ENCODE measurements at places on chromosomes 1 and 21.
A peak's percentile ranks its signal among the peaks of the same experiment; 100 is the strongest.

DNA sequence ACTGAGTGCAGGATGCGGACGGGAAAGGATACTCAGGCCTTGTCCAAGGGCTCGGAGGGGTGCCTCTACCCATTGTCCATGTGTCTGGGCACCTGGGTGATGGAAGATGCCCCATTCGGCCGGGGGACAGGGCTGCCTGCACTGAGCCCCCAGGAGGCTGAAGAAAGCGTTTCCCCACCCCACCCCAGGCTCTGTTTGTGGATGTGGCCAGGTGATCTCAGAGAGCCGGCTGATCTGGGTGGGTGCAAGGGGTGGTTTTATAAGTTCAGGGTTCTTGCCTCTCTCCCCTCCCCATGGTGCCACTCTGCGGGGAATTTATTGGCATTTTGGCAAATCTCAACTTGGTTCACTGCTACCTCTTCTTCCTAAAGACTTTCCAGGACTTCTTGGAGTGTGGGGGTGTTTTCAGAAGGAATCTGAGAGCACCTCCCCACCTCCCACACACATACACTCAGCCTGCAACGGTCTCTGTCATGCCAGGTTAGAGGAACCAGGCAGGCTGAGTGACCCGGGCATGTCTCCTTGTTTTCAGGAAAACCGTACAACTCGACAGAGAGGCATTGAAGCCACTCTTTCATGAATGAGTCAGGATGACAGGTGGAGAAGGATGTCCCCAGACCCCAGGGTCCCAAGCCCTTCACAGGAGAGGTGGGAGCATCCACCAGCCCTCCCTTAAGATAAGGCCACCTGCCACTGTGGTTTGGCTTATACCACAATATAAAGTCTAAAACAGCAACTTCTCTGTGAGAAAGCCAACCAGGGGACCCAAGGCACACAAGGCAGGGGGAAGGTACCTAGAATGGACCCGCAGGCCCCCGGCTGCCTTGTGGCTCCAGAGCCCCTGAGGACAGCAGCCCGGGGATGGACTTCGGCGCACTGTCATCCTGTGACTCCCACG, 174.9 kb downstream of the ETS2 start:
- no peak for DNase-seq

GRCh38 chr1:4129693-4130092, 229.6 kb upstream of the C1orf174 start:
- no peak for DNase-seq

DNA sequence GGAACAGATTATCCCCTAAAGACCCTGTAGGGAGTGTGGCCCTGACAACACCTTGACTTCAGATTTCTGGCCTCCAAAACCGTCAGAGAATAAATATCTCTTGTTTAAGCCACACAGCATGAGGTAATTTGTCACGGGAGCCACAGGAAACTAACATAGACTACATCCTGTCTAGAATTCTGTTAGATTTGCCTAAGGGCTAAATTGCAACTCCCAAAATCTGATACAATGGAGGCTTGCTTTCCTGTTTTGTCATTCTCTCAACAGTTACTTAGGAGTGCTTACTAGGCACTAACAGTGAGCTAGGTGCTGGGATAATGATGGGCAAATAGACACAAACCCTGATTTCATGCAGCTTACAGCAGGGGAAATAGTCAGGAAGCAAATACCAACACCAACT, 141.6 kb downstream of the MIS18A start:
- no peak for DNase-seq

- no peak for DNase-seq
Measured at GRCh38 chr1:91872559-91873081, 13.3 kb downstream of the TGFBR3 start.

DNA sequence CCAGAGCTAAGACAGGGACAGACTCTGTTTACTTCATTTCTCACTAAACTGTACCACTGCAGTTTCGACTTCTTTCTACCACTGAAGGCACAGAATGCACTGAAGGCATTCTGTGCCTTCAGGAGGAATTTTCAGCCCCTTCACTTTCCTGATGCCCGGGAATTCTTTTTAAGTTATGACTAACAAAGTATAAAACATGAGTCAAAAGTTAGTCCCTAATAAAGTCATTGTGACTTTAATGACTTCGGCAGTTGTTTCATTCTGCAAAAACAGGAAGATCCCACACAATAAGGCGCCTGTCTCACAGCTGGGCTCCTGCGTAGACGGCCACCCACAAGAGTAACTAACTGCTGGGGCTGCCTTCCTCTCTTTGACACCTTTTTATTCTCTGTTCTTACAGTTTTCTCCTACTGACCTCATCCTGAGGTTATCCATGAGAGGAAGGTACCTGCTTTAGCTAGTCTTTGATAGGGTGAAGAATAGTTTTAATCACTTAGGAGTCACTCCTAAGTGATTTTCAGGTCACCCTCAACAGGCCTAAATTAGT, 183.9 kb upstream of the SGIP1 start:
- no peak for DNase-seq

DNA sequence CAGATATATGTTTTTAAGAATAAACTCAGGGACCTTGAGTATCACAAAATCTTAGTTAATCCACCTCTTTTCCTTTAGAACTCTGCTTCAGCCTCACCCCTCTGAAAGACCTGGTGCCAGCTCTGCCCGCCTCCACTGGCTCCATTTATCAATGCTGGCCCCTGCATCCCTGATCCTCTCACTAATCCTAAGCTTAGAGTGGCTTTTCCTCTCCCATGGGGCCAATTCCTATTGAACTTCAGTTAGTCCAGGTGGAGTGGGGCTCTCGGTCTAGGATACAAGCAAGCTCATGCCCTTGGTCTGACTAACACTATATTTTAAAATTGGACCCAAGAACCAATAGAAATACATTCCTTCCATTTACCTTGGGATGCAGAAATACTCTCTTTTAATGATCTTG, 87.0 kb downstream of the RGS7 start:
- no peak for DNase-seq

GRCh38 chr1:68528243-68528642, 31.4 kb upstream of the DEPDC1 start:
- DNase-seq, result no peak

GRCh38 chr21:33283203-33283602, 17.0 kb downstream of the IL10RB start:
- DNase-seq, result no peak

- DNase-seq, result peak; percentile 16
Measured at GRCh38 chr1:47617381-47618221, 179.8 kb downstream of the FOXD2 start.

GRCh38 chr1:160394673-160395072, 5.7 kb upstream of the VANGL2 start:
- DNase-seq, result no peak

DNA sequence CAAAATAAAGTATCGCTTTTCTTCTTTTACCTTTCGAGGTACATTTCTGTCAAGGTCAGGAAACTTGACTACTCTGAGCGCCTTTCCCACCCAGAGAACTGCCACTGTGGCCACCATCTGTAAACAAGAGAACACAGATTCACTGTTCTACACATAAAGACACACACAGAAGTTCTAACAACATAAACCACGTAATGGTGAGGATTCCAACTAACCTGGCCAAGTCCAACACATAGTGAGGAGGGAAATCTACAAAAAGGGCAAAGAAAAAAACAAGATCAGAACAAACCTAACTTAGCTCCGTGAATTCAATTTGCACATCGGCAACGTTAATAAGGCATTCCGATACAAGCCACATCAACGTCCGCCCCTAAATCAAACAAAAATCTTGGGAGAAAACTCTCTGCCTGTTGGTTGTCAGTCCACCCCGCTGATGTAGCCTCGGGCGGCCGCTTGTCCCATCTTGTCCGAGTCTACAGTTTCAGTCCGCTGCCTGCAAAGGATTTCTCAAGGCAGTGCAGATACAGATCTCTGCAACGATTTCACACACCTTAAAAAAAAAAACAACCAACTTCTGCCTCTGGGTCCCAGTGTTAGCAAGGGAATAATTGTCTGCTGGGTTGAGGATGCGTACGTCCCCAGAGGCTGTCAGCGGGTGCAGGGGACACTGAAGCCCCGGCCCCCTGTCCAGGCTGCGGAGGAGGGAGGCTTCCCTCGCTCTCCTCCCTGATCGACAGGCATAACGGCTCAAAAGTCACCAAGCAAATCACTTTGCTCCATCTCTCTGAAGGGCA, 1.0 kb downstream of the SLC35D1 start:
- no peak for DNase-seq

DNA sequence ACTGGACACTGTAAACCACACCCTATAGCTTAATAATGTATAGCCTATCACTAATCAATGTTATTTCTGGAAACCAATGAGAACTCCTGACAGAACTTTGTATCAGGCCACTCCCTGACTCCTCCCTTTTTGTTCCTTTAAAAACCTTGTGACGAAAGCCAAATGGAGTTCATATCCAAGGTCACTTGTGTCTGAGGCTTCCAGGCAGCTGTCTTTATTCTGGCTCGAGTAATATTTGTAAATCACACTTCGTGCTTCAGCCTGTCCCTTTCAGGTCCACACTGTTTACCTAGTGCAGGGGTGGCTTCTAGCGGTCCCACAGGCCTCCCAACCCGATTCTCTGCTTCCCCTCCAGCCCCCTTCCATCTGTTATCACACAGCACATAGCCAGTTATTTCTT, 16.2 kb upstream of the CAPN9 start:
- no peak for DNase-seq

- no peak for DNase-seq
Measured at GRCh38 chr1:160657250-160657781, 10.5 kb upstream of the SLAMF1 start.

- no peak for DNase-seq
Measured at GRCh38 chr1:180231506-180231921, 1.4 kb downstream of the LHX4 start.

DNA sequence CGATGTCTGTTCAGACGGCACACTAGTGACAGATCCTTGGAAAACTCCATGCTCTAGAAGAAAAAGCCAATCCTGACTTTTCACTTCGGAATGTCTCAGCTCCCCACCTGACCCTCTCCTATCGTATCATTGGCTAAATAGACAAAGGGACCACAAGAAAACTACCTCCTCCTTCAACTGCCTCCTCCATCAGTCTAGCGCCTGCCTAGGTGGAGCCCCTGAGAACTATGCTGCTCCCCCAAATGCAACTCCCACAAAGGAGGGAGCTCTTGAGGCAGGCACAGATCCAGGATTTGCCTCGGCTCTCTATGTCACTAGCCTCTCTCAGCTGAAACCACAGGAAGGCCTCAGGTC, 148.4 kb downstream of the TOMM20 start:
- no peak for DNase-seq

GRCh38 chr1:1041092-1041523, 21.2 kb downstream of the AGRN start:
- no peak for DNase-seq

- no peak for DNase-seq
Measured at GRCh38 chr1:61135291-61135690, 52.9 kb downstream of the NFIA start.

DNA sequence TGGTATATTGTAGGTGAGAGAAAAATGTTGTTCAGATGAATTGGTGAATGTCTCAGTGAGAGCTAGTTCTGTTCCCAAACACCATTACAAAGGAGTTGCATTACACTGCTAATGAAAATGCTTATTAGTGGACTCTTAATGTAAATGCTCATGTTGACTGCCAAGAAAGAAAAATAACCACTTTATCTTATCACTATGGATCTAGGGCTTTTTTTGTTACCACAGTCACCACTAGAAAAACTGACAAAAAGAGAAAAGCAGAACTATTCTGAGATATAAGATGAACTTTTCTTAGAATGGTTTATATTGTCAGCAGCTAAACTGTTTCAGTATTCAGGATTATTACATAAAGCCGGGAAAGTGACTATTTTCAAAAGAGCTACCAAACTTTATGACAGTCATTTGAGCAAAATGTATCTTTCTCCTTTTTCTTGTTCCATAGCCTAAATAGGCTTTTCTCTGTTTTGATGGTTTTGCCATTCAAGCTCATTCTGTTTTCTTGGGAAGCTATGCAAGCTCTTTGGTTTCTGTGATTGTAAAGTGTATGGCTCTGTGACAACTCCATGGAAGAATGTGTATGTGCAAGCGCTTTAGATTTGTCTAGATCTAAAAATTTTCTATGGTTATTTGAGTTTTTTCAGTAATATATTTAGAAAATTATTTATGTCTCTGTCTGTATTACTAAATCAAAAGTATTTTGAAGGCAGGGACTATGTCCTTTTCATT, 64.2 kb upstream of the DPH5 start:
- no peak for DNase-seq

GRCh38 chr1:15207031-15207828, 39.8 kb upstream of the FHAD1 start:
- DNase-seq, result no peak

- DNase-seq, result no peak
Measured at GRCh38 chr1:208172423-208173145, 71.6 kb downstream of the PLXNA2 start.

GRCh38 chr1:8410791-8411190, 92.9 kb downstream of the SLC45A1 start:
- no peak for DNase-seq

DNA sequence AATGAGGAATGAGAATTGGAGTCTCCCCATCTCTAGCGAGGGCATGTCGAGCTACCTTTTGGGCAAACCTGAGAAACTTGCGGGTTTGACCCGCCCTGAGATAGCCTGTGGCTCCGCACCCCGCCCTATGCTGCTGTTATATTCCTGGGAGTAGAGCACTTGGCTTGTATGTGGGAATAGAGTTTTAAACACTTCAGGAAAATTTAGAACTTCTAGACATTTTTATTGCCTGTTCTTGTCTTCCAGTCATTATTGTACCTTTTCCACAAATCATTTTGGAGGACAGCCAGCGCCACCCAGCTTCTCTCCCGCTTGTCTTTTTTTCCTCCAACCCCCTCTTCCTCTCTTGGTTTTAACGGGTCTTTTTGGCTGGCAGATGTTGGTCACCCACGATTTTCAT, 738 bp downstream of the GNPAT start:
- no peak for DNase-seq

GRCh38 chr1:215878128-215878527, 311.0 kb downstream of the KCTD3 start:
- no peak for DNase-seq

GRCh38 chr1:220925707-220926106, 46.5 kb downstream of the HLX start:
- no peak for DNase-seq

GRCh38 chr1:61518670-61519400, 206.1 kb downstream of the TM2D1 start:
- DNase-seq, result no peak

Measured in coronary artery (tissue), 2 donors.